NCI-H460 (cell line): ENCODE measurements at places on chromosomes 12 and 14.

DNA sequence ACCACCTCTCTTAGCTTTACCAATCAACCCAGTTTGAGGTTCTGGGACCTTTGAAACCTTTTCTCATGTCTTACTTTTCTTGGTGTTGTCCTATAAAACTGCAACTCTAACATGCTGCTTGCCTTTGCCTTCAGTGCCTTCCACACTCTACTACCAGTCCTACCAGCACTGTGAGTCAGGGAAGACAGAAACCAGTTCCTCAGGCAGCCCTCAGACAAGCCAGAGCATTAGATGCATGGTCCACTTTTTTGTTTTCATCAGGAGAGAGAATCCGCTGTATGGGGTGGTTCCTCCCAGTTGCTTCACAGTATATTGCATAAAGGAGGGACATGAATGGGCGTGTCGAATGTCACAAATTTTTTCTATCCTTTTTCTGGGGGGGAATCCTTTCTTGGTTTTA, 17.3 kb upstream of the KLRB1 start:
- no peak for DNase-seq

DNA sequence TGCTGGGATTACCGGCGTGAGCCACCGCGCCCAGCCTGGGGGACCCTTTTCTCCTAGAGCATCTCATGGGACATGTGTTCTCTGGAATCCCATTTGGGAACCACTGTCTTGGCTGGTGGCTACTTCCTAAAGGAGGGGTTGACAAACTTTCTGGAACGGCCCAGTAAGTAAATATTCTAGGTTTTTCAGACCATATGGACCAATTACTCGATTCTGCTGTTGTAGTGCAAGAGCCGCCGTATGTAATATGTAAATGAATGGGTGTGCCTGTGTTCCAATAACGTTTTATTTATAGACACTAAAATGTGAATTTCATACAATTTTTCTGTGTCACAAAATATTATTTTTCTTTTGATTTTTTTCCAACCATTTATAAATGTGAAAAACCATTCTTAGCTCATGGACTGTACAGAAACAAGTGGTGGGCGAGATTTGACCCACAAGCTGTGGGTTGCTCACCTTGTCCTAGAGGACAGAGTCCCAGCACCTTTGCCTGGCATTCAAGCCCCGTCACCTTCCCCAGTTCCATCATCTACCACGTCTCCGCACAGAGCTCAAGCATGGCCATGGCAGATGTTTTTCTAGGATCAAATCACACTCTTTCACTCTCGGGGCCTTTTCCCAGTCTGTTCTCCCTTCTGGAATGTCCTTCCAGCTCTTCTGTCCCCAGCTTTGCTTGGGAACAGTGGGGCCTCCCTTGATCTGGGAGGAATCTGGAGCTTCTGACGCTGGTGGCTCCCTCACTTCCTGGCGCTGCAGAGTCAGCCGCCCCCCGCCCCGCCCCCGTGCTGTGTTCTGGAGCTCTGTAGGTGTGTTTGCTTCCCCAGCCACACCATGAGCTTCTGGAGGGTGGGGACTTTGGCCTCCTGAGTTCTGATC, 17.9 kb upstream of the RCOR1 start:
- no peak for DNase-seq

GRCh38 chr14:68328509-68328908, 464.4 kb downstream of the ZFP36L1 start:
- DNase-seq, result no peak

GRCh38 chr14:57865403-57866198, at the start of gene SLC35F4:
Gene SLC35F4 (minus strand): TSS chr14:57866092.
- no peak for DNase-seq

DNA sequence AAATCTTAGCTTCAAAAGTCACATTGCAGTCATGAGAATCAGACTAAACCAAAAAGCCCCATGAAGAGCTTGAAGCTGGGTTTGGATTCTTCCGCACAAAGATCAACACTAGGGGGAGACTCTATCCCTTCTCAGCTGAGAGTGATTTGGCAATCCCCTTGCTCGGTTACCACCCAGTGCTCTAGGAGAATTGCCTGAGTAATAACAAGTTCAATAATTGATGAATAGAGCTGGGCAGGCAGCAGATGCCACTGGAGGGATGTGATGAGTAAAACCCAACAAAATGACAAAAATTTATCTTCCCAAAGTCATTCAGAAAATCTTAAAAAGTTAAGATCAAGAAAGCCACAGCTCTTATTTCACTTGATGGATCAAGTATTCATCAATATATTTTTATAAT, 185.6 kb upstream of the ARID2 start:
- peak; percentile 61 for DNase-seq

DNA sequence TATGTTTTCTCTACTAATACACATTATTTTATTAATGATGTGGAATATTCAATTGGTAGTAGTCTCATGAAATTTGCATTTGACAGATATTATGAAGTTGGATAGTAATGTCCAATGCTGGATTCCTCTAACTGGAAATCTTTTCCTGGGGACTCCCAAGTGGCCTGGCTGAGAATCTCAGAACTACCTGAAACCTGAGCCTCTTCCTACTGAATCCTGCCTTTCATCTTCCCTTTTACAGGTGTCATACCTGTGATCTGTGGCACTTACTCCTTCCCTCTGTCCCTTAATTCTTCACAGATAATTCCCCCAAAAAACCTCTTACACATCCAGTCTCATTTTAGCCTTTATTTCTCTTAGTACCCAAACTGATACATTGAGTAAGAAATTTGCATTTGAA, 89.7 kb upstream of the MYF6 start:
- DNase-seq, result no peak

GRCh38 chr14:24913746-24914145, 136.2 kb downstream of the STXBP6 start:
- DNase-seq, result no peak

- peak; percentile 66 for DNase-seq
Measured at GRCh38 chr14:52299692-52300278, 14.3 kb upstream of the PTGER2 start.

DNA sequence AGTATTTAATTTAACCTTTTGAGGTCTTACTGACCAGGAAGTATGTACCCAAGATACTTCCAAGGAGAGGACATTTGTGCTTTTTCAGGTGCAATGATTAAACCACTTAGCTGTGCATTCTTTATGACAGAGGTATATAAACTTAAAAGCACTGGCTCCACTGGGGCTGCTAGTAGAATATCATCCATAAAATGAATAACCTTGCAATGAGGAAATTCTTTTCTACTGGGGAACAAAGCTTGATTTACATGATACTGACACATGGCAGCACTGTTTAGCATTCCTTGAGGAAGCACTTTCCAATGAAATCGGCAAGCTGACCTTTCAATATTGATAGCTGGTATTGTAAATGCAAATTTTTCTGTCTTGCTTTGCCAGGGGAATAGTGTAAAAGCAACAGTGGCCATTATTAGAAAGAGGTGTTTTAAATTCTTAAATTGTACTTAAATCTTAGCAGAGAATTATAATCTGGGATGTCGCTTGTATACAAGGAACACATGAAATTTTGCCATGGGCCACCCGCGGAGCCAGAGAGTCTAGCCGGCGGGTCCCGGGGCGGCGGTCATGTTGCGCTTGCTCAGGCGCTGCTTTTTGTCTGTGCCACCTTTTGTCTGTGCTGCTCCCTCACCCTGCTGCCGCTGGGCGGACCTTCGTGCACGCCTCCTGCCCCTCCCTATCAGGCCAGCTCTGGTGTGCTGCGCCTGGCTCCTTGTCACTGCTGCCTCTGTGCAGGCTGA, 20.9 kb upstream of the BLTP3B start:
- DNase-seq, result peak; percentile 67

DNA sequence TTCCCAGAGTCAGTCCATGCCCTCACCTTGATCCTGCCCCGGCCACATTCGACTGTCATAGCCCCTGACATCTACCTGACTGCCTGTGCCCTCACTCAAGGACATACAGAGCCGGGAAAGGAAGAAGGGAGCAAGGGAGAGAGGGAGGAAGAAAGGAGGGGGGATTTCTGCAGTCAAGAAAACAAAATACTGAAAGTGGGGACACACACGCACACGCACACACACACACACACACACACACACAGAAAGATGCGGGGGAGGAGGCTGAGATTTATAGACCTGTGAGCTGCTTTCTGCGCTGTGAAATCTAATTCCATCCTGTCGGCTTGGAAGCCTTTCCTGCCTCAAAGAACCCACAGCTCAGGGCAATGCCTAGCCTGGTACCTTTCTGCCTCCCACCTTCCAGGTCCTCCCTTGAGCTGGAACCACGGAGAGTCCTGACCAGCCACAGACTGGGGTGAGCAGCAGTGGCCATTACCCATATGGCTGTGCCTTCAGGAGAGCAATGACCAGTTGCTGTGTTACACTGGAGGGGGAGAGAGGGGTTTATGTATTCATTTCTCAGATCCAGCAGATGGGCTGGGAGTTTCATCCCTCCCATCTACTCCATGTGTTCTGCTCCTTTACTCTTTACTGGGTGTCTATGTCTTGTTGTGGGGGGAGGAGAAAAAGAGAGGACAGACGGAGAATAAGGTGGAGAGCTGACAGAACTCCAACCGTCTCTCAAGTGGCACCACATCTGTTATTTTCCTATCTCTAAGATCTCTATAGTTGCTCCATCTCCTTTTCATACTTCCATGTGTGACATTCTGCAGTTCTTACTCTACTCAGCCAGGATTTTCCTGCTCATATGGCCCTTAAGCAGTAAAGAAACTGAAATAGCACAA, 12.9 kb downstream of the C14orf93 start:
- no peak for DNase-seq

GRCh38 chr12:91370086-91370868, 187.7 kb upstream of the DCN start:
- no peak for DNase-seq

DNA sequence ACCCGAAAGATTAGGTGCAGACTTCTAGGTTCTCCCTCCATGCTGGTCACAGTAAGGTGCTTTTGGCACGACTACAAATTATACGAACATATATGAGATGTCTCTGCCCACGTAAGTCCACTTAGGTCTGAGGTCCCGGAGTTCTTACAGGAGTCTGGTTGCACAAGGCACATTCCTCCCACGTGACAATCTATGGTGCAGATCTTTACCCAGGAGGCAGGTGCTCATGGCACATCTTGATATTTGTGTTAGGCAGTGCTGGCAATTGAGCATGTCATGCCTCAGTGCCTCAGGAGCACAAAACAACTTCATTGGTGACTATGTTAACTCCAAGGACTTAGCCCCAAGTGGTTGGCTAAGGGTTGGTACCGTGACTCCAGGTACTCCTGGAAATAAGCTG, 92.0 kb upstream of the AMN1 start:
- DNase-seq, result no peak

- DNase-seq, result no peak
Measured at GRCh38 chr12:42498549-42499247, 90.8 kb downstream of the PRICKLE1 start.

DNA sequence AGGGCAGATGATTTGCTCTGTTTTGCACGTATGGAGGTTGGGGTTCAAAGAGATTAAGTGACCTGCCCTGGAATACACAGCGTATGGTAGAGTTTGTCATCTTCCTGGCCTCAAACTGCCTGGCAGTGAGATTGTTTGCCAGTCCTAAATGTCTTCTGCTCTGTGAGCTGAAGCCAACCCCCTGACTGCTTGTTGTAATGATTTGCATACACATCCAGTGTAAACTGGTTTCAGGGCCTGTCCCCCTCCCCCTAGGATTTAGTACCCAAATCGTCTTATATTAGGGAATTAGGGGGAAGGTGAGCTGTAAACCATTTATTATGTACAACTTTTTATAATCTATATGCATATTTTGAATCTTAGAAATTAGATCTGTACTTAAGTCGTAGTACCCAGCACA, 38.4 kb downstream of the AKAP3 start:
- DNase-seq, result no peak

DNA sequence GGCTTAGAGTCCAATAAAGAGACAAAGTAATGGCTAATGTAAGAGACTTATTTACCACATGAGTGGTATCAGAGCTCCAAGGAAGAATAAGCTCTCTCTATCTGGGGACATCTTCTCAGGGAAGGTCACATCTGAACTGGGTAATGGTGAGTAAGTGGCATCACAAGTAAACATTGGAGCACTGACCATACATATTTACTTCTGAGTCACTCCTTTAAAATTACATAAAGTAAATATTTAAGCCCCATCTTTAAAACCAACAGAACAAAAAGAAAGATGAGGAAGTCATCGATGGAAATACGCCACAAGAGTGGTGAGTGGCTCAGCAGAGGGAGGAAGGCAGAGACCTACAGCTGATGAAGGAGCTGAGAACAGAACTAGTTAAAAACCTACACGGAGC, 159.9 kb downstream of the DUSP6 start:
- DNase-seq, result peak; percentile 40

DNA sequence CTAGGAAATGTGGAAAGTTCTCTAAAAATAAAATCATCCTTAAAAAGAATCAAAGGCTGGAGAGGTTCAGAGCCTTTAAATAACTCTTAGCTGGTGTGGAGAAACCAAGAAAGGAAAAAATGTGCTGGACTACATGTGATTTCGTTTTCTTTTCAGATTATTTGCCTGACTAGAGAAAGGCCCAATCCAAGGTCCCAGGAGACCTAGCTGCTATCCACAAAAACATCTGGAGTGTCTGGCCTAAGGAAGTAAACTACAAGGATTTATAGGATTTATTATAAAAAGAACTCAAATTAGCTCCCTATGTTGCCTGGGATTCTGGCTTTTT, 774 bp upstream of the TMEM30B start:
- no peak for DNase-seq

DNA sequence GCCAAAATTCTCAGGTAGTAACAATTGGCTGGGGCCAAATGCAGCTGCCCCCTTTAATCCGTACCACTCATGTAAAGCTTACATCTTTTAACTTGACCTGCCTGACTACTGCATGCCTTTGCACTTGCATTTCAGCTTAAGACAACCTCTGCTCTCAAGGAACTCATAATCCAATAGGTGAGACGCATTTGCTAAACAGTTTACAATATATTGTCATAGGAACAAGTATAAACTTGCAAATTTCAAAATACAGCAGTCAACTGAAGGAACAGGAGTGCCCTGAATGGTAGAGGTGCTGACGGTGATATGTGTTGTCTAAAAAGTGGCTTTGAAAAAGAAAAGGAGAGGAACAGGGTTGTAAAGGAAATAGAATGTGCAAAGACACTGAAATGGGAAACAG, 3.6 kb upstream of the BRMS1L start:
- no peak for DNase-seq

DNA sequence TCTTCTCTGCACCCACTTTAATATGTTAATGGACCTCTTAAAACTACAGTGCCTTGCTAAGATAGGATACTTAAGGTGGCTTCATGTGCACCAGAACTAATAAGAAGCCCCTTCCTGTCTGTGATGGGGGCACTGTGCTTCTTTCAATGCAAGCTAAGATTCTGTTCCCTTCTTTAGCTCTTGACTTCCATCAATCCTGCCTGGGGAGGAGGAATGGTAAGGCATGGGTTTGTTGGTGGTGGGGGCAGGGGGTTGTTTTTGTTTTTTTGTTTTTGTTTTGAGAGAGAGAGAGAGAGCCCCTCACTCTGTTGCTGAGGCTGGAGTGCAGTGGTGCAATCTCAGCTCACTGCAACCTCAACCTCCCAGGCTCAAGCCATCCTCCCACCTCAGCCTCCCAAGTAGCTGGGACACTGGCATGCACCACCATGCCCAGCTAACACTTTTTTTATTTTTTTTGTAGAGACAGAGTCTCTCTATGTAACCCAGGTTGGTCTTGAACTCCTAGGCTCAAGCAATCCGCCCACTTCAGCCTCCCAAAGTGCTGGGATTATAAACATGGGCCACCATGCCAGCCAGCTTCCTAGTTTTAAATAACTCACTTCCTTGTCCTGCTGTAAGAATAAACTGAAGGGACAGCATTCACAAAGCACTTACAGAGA, 4.5 kb upstream of the KRT3 start:
- no peak for DNase-seq

GRCh38 chr12:121508533-121508932, 72.3 kb downstream of the KDM2B start:
- no peak for DNase-seq
